GM12878 (cell line): ENCODE measurements at places on chromosomes 11 and 22.

- no peaks in the 10 kb centered on the region; the same call in 1 of the 2 replicates for H3K27me3 ChIP-seq
- no peaks in the 10 kb centered on the region for H3K4me1 ChIP-seq
- no peaks in the 10 kb centered on the region for H3K36me3 ChIP-seq
- no peak overlapping the region for H3K4me3 ChIP-seq
Measured at GRCh38 chr11:134486704-134487103, 74.7 kb upstream of the B3GAT1 start.

- peaks cover 24% of the 10 kb centered on the region for H3K36me3 ChIP-seq
- no peak for DNase-seq
- H3K27ac ChIP-seq: no peak overlapping the region
- H3K4me3 ChIP-seq: no peak overlapping the region
Measured at GRCh38 chr11:126339073-126339862, 16.2 kb upstream of the ST3GAL4 start.

DNA sequence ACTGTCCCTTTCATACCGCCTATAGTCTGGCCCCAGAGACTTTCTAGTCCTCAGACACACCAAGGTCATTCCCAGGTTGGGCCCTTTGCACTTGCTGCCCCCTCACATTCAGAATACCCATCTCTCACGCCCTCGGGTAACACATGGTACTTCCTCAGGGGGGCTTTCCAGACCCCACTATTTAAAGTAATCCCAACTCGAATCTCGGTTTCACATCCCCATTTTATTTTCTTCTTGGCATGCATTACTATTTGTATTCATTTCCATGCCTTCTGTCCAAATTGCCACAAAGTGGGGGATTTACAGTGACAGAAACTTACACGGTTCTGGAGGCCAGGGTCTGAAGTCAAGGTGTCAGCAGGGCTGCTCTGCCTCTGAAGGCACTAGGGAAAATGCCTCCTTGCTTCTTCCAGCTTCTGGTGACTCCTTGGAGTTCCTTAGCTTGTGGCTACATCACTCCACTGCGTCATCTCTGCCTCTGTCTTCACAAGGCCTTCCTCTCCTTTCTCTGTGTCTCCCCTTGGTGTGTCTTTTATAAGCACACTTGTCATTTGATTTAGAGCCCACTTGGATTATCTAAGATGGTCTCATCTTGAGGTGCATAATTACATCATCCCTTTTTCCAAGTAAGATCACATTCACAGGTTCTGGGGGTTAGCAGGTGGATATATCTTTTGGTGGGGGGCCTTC, 15.1 kb downstream of the RCN1 start:
- H3K27ac ChIP-seq: peak overlapping the region; percentile 82
- H3K27me3 ChIP-seq: no peaks in the 10 kb centered on the region
- peaks cover 22% of the 10 kb centered on the region for H3K4me1 ChIP-seq
- H3K36me3 ChIP-seq: peaks cover 25% of the 10 kb centered on the region
- peak; percentile 81 for DNase-seq
- H3K4me3 ChIP-seq: peak overlapping the region; percentile 33

DNA sequence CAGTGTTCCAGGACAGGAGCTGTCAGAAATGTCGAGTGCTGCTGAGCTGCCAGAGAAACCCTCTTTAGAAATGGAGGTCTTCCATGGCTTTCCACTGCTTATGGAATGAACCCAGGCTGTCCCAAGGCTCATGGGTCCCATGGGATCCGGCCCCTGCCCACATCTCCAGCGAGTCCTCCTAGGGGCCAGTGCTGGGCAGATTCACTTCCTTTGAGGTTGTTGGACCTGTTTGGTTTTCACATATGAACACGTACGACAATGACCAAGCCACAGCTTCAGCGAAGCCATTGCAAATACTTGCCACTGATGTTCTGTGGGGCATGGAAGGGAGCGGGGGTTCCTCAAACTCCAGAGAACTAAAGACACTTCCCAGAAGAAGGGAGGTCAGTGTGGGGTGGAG, 483.3 kb downstream of the TBC1D22A start:
- no peak overlapping the region for H3K27ac ChIP-seq
- H3K36me3 ChIP-seq: no peaks in the 10 kb centered on the region
- no peak overlapping the region for H3K4me3 ChIP-seq
- H3K27me3 ChIP-seq: no peaks in the 10 kb centered on the region
- DNase-seq: no peak
- H3K4me1 ChIP-seq: no peaks in the 10 kb centered on the region

DNA sequence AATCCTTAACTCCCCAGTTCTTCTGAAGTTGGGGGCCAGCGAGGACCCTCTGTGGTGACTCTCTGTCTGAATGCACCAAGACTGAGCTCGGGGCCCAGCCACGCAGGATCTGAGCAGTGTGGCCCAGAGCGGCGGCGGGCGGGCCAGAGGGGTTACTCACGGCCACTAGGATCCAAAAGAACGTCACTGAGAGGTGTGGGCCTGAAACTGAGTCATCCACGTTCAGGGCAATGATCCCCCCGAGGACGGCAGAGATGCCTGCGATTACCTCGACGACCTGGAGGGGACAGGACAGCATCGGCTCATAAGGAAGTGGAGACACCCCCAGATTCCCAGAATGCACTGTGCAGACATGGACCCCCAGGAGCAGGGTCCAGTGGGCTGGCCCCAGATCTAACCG, 11.2 kb downstream of the MLC1 start:
- no peak overlapping the region for H3K4me3 ChIP-seq
- H3K4me1 ChIP-seq: no peaks in the 10 kb centered on the region
- no peaks in the 10 kb centered on the region for H3K36me3 ChIP-seq
- no peak for DNase-seq
- H3K27ac ChIP-seq: no peak overlapping the region

- no peaks in the 10 kb centered on the region for H3K4me1 ChIP-seq
- no peak overlapping the region for H3K4me3 ChIP-seq
- H3K27me3 ChIP-seq: no peaks in the 10 kb centered on the region
- H3K27ac ChIP-seq: no peak overlapping the region
Measured at GRCh38 chr11:113806406-113806805, 26.8 kb downstream of the CLDN25 start.

GRCh38 chr11:1225386-1226225, 2.7 kb downstream of the MUC5B start:
- H3K27ac ChIP-seq: no peak overlapping the region
- no peaks in the 10 kb centered on the region for H3K27me3 ChIP-seq
- H3K36me3 ChIP-seq: no peaks in the 10 kb centered on the region
- H3K4me1 ChIP-seq: no peaks in the 10 kb centered on the region
- no peak overlapping the region for H3K4me3 ChIP-seq
- DNase-seq: no peak

DNA sequence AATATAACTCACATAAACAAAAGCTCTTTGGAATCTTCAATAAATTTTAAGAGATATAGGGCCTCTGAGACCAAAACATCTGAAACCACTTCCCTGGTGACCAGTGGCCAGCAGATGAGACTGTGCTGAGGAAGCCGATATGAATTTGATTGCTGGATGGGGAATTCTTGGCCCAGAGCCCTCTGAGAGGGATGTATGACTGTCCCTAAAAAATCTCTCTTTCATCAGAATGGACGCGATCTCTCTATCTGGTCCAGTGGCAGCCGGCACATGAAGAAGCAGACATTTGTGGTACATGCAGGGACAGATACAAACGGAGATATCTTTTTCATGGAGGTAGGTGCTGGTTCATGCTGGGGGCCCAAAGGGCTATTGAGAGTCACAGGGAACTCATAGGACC, 37.5 kb downstream of the MYBPC3 start:
- no peaks in the 10 kb centered on the region for H3K4me1 ChIP-seq
- DNase-seq: no peak
- H3K4me3 ChIP-seq: no peak overlapping the region
- no peak overlapping the region for H3K27ac ChIP-seq
- peaks cover 21% of the 10 kb centered on the region; the same call in 1 of the 2 replicates for H3K36me3 ChIP-seq

DNA sequence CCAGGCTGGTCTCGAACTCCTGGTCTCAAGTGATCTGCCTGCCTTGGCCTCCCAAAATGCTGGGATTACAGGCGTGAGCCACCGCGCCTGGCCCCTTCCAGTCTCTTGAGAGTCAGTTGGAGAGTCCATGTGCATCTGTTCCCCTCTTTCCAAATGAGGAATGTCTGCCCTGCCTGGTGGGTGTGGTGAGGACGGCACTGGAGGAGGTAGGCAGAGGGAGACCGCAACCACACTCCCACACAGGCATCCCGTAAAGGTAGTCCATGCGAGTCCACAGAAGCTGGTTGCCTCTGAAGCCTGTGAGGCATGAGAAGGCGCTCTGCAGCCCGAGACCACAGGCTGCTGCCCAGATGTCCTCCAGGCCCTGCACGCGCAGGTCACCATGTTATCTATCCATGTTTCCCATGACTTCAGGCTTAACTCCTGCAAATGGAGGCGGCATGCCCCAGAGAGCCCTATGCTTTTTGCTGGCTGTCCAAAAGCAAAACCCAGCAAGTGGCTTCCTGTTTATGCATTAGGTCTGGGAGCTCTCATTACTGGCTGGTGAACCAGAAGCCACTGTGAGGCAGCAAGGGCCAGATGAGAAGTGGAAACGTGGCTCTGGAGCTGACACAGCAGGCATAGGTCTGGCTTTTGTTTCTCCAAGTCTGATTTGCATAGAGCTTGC, 43.4 kb downstream of the GRIK4 start:
- H3K27ac ChIP-seq: no peak overlapping the region
- H3K4me3 ChIP-seq: no peak overlapping the region
- no peaks in the 10 kb centered on the region for H3K36me3 ChIP-seq
- H3K4me1 ChIP-seq: peaks cover 6% of the 10 kb centered on the region; the same call in 1 of the 2 replicates
- no peak for DNase-seq
- H3K27me3 ChIP-seq: no peaks in the 10 kb centered on the region

DNA sequence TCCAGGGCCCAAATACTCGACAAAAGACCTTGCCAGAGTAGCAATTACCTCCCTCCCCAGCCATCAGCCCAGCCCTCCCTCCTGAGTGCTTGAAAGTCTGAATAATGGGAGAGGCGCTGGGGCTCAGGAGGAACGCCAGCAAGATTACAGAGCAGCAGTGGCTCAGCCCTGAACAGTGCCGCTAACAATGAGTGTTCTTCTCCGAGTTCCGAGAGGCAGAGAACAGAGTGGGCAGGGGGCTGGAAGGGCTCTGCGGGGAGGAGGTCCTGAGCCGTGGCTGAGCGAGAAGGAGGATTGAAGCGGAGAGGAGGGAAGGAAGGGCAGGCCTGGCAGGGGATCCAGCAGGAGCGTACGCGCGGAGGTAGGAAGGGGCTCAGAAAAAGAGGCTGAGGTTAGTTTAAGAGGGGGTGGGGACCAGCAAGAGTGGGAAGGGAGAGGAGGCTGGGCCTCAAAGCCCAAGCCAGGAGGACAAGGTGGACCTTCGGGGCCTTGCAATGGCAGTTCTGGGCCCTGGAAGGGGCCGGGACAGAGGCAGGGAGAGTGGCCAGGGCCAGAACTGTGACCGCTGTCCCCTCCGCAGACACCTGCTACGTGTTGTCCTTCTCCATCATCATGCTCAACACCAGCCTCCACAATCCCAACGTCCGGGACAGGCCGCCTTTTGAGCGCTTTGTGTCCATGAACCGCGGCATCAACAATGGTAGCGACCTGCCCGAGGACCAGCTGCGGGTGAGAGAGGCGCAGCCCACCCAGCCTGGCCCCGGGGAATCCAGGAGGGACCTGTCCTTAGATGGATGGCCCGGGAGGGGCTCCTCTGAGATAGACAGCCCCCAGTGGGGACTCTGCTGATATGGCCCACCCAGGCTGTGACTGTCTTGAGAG, 20.6 kb downstream of the CYTH4 start:
- H3K27me3 ChIP-seq: no peaks in the 10 kb centered on the region
- H3K27ac ChIP-seq: no peak overlapping the region
- peaks cover 37% of the 10 kb centered on the region for H3K4me1 ChIP-seq
- H3K36me3 ChIP-seq: no peaks in the 10 kb centered on the region
- H3K4me3 ChIP-seq: no peak overlapping the region

DNA sequence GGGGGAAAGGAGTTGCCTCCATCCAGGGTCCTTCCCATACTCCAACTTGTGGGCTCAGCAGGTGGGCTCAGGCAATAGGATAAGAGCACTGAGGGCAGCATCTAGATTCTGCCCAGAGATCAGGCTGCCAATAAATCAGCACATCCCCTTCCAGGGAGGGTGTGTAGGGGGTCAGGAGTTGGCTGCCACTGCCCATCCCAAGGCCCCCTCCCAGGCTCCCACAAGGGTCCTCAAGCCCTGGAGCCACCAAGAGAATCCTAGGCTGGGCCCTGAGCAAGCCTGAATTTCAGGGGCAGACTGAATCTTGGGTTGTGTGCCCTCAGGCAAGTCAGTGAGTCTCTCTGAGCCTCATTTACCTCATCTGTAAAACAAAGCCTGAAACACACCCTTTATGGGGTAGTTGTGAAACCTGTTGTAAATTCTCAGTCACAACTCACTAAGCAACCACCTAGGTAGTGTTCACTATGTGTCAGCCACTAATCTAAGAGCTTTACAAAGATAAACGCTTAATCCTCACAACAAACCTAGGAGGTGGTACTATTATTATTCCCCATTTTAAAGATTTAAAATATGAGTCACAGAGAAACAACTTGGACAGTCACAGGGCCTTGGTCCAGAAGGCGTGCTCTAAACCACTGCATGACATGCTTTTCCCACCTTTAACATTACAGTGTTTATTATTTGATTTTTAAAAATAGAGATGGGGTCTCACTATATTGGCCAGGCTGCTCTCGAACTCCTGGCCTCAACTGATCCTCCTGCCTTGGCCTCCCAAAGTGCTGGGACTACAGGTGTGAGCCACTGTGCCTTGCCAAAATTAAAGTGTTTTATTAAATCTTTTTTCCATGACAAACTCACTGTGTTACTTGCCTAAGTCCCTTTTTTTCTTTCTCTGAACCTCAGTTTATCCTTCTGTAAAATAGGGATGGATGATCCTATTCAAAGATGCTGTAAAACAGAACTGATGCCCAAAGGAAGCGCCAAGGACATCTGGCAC, 36.2 kb downstream of the LMO1 start:
- no peaks in the 10 kb centered on the region for H3K27me3 ChIP-seq
- no peak overlapping the region for H3K4me3 ChIP-seq
- H3K36me3 ChIP-seq: no peaks in the 10 kb centered on the region

DNA sequence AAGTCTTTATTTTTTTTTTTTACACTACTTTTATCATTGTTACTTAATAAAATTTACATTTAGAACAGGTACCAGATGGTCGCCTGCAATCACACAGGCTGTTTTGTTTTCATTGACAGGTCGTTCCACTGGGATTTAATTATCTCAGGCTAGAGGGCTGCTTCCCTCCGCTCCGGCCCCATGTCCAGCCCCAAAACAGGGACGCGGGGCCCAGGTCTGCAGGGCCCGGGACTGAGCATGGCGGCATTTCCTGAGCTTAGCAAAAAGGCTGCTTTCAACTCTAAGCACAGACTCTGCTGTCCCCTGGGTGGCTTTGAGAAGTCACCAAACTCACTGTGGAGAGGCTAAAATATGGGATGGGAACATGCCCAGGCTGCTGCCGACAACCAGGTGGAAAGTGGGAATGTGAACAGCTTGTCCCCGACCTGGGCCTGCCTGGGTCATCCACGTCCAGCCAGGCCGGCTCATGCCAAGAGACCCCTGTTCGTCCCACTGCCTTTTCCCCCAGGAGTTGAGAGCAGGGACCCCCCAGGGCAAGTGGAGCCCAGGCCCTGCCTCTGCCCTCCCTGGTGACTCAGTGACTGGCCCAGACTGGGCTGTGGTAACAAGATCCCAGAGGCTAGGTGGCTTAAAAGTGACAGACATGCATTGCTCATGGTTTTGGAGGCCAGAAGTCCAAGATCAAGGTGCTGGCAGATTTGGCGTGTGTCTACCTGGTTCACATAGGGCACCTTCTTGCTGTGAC, 150.0 kb downstream of the SHANK2 start:
- H3K27ac ChIP-seq: no peak overlapping the region
- H3K27me3 ChIP-seq: no peaks in the 10 kb centered on the region; the same call in 1 of the 2 replicates
- H3K36me3 ChIP-seq: no peaks in the 10 kb centered on the region

GRCh38 chr22:30830907-30831306, 136.2 kb downstream of the OSBP2 start:
- no peaks in the 10 kb centered on the region; the same call in 1 of the 2 replicates for H3K4me1 ChIP-seq
- H3K27ac ChIP-seq: no peak overlapping the region
- H3K36me3 ChIP-seq: no peaks in the 10 kb centered on the region
- H3K4me3 ChIP-seq: no peak overlapping the region

GRCh38 chr11:70628176-70628854, 230.0 kb downstream of the CTTN start:
- no peak for DNase-seq
- H3K36me3 ChIP-seq: no peaks in the 10 kb centered on the region
